ENCODE measurements at places on chromosomes 2 and 18. TPM values are rescaled to one million over a fixed set of nuclear protein-coding genes. Genes with fewer than 3 reads are reported as not detected.

MARCHF4 gene
- 3.6 TPM for total RNA-seq

VWA3B gene
- total RNA-seq, result not detected

OTOS gene
- total RNA-seq, result not detected

- no peak for DNase-seq
Observed at GRCh38 chr2:115976916-115977315, 1534.5 kb downstream of the DPP10 start.

- no peak for DNase-seq
Observed at GRCh38 chr18:78410094-78410786, 569.4 kb upstream of the SALL3 start.
